ENCODE measurements at places on chromosomes 3 and 15. TPM values are rescaled to one million over a fixed set of nuclear protein-coding genes. Genes with fewer than 3 reads are reported as not detected.
A peak's percentile ranks its signal among the peaks of the same experiment; 100 is the strongest.

GNB4 gene
- 1.9 TPM for polyA plus RNA-seq

IQCH gene
- 1.1 TPM for polyA plus RNA-seq

AP3B2 gene
- polyA plus RNA-seq = 0.10 TPM

ASB14 gene
- 0.21 TPM for polyA plus RNA-seq

SLC24A1 gene
- 3.3 TPM for polyA plus RNA-seq

P3H2 gene
- 4.5 TPM for polyA plus RNA-seq

FILIP1L gene
- polyA plus RNA-seq = 2.3 TPM

IL20RB gene
- 0.53 TPM for polyA plus RNA-seq

BAHD1 gene
- polyA plus RNA-seq = 1.8 TPM

EIF5A2 gene
- polyA plus RNA-seq = 1.8 TPM

IGSF11 gene
- not detected for polyA plus RNA-seq

CLDN18 gene
- polyA plus RNA-seq = 0.06 TPM

PPP1R14D gene
- polyA plus RNA-seq = not detected

IMPG2 gene
- 0.01 TPM for polyA plus RNA-seq

DNA sequence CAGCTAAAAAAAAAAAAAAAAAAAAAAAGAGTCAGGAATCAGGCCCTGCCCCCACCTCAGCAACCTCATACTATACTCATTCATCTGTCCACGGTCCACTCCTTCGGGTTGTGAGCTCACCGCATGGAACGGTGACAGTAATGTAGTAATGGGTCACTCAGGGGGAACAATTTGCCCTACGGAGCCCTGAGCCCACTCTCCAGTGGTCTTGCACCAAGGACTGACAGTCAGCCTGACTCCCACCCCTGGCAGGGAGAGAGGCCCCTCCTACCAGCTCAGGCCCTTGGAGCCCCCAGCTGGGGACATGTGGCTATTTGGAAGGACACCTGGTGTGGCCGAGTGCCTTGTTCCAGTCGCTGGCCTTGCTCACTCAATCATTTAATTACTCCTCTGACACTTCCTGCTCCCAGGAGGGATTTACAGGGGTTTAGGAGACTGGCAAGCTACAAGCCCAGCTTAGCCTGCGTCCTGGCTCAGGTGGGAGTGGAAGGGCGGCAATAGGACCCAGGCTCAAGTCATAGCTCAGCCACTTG is 19.9 kb upstream of the CACNA2D2 start:
- DNase-seq = no peak

DNA sequence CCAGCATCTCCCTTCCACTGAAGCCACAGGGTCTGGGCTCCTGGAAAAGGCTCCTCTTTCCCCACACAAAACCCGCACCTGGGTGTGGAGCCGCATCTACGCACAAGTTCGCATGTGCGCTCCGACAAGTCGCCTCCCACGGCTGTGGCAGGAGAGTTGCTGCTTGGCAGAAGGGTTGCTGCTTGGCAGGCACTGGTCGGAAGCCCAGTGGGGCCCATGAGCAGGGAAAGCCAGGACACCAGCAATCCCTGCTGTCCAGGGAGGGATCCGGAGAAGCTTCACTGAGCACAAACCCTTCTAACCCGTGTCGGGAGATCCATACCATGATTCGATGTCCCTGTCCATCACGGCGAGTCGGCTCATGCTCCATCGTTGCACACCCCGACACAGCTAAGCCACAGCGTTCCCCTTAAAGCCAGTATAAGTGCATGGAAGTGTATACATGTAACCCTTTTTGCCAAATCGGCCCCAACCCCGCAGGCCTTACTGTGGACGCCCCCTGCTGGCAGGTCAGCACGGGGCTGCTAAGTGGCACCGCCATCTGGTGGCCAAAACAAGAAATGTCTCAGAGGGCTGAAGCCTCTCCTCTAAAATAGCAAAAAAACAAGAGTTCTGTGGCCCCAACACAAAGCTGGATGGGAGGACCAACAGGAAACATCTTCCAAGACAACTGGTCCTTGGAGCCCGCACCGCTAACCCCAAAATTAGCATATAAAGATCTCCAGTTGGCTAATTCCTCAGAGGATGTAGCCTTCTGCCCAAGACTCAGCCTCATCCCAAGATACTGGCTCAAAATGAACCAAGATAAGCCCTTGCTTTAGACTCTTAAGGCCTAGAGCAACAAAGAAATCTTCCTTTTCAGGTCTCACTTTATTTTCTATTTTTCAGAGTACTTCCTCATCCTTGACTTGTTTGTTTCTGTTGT is 8.3 kb downstream of the ANKRD63 start:
- DNase-seq = peak; percentile 89

- DNase-seq = no peak
Observed at GRCh38 chr3:150074277-150074676, 103.6 kb upstream of the PFN2 start.

GRCh38 chr3:72375237-72376076 is 472.8 kb downstream of the SHQ1 start:
- DNase-seq = no peak

GRCh38 chr3:98329392-98330124 is 24.1 kb upstream of the OR5K4 start:
- DNase-seq = no peak

GRCh38 chr3:160870327-160870726 is 114.3 kb downstream of the PPM1L start:
- no peak for DNase-seq

- DNase-seq = no peak
Observed at GRCh38 chr15:49674370-49674769, 53.5 kb downstream of the DTWD1 start.

DNA sequence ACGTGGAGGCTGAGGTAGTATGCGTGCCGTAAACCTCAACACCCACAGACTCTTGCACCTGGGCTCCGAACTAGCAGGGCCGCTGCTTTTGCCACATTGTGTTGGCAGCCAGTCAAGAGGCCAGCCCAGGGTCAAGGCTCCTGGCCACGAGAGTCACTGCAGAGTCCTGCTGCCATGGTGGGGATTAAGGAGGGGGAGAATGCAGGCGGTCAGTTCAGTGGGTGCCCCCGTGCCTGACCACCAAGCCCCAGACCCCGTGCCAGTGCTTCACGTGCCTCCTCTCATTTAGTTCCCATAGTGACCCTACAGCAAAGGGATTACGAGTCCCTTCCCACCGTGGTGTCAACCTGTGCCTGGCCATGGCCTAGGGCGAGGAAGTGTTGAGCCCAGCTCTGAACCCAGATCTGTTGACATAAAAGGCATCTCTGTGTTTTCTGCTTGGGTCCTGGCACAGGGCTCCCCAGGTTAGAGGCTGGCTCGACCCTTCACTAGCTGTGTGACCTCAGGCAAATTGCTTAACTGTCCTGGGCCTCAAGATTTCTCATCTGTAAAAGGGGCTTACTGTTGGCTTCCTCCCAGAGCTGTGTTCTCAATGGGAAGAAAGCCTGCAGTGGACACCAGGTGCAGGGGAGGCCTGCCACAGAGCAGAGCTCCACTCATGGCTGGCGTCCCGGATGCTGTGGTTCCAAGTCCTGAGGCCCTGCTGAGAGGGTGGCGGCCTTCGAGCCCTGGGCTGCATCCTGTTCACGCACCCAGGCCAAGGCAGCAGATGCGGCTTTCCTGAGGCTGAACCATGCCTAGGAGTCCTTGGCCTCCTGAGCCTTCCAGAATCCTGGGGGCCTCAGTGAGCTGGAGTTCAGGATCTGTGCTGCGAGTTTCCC is 32.8 kb downstream of the FBLN2 start:
- DNase-seq = no peak

DNA sequence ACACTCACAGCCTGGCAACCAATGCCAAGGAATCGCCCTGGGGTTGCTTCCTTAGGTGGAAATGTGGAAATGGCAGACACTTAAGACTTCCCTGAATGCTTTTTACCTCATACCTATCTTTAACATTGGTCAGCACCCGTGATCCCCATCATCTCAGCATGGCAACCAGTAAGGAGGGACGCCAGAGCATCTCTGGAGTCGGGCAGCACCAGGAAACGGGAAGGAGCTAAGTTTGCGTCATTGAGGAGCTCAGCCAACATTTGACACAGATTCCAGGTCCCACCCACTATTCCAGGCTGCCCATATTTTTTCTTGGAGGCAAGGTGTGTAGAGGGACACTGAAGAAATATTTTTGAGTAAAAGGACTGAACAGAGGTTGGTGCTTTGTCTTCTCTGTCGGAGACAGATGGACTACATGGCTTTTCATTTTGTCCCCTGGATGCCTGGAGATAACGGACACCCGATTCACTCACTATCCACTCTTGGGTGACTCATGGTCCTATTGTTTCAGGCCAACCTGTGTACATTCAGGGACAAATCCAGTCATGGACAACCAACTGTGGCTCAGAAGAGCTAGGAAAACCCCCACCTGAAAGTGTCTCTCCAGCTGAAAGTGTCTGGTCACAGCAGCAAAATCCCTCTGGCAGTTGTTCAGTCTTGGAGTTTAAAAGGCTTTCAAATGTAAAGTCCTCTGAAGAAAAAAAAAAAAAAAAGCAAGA is 70.4 kb upstream of the OXTR start:
- DNase-seq = no peak

GRCh38 chr3:15339786-15340215 is 7.4 kb upstream of the SH3BP5 start:
- no peak for DNase-seq

DNA sequence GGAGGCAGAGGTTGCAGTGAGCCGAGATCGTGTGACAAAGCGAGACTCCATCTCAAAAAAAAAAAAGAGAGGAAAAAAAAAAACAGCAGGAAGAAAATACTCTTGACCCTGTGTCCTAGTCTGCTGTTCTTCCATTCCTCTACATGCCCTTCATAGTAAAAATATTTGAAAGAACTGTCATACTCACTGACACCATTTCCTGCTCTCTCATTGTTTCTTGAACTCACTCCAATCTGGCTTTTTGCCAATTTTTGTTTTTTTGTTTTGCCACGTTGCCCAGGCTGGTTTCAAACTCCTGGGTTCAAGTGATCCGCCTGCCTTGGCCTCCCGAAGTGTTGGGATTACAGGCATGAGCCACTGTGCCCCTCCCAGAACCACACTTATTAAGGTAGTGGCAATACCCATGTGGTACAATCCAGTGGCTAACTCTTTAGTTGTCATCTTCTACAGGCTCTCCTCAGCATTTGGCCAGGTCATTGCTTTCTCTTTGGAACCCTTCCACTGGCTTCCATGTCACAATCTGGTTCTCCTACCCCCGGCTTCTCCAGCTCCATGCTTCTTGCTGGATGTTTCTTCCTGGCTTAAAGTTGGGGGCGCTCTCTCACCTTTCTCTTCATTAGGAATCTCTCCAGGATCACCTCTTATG is 238.2 kb upstream of the C2CD4B start:
- DNase-seq = no peak

DNA sequence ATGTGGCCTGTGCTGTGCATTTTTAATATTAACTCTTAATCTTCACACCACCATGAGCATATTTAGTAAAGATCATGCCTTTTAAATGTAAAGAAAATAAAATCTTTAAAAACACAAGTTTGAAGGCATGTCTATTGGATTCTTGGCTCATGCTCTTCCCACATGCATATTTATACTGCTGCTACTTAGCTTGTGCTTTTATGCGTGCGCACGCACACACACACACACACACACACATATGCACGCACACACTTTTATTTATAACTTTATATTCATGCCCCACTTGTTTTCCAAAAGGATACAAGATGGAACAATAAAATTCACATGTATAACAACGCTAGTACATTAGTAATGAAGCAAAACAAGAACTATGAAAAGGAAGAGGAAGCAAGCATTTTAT is 36.1 kb upstream of the ZPLD1 start:
- DNase-seq = no peak

GRCh38 chr3:183815951-183816475 is 9.4 kb downstream of the MAP6D1 start:
- DNase-seq = no peak

GRCh38 chr3:23325466-23326065 is 122.4 kb downstream of the UBE2E2 start:
- DNase-seq = no peak

GRCh38 chr3:3064297-3064696 is 45.9 kb downstream of the IL5RA start:
- no peak for DNase-seq

- DNase-seq = no peak
Observed at GRCh38 chr3:138381413-138381901, 33.1 kb downstream of the MRAS start.

DNA sequence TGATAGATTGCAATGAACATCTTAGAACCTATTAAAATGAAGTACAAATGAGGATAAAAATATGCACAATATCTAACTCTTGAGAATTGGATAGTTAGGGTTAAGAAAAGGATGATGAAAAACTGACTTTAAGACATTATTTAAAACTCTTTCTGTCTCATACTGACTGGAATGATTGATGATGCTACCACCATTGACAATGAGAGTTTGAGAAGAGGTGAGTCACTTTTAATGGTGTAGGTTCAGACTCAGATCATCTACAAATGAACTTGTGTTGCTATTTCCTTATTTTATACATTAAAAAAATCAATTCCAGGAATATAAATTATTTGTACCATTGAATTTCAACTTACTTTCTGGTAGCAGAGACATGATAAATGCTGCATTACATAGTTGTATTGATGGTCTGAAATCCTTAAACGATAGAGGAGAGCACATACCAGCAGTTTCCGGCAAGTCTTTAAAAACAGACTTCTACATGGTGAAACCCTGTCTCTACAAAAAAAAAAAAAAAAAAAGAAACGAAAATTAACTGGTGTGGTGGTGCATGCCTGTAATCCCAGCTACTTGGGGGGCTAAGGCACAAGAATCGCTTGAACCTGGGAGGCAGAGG is 409.0 kb downstream of the OTOL1 start:
- no peak for DNase-seq

- peak; percentile 51 for DNase-seq
Observed at GRCh38 chr3:157174290-157174648, 14.3 kb upstream of the CCNL1 start.

DNA sequence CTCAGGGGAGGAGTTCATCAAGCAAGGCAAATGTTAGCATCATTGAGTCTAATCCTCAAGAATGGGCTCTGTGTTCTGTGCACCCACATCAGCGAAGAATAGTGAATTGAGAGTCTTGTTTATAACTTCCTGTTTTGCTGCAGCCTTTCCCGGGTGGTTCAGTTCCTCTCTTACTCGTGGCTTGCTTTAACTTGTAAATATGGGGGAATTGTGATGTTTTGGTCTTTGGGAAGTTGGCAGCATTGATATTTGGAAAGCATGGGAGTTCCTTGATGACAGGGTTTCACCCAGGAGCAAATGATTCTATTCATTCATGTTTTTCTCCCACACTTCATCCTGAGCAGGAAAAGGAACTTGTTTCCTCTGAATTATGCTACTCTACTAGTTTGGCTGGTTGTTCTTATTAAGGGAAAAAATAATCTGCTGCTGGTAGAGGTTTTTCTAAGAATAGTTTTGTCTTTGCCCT is 40.4 kb downstream of the GPD1L start:
- DNase-seq = no peak

DNA sequence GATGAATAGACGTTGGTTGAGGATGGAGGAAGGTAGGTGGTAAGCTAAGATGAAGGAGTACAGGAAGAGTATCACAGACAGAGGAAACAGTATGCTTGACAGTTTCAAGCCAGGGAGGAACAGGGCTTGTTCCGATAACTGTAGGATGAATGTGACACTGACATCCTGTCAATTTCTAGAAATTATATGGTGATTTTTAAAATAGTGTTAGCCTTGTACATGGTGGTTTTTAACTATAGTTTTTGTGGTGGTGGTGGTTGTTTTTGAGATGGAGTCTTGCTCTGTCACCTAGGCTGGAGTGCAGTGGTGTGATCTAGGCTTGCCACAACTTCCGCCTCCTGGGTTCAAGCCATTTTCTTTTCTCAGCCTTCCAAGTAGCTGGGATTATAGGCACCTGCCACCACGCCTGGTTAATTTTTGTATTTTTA is 92.8 kb downstream of the FNDC3B start:
- DNase-seq = no peak
